ENCODE measurements at places on chromosomes 12 and 14.

DNA sequence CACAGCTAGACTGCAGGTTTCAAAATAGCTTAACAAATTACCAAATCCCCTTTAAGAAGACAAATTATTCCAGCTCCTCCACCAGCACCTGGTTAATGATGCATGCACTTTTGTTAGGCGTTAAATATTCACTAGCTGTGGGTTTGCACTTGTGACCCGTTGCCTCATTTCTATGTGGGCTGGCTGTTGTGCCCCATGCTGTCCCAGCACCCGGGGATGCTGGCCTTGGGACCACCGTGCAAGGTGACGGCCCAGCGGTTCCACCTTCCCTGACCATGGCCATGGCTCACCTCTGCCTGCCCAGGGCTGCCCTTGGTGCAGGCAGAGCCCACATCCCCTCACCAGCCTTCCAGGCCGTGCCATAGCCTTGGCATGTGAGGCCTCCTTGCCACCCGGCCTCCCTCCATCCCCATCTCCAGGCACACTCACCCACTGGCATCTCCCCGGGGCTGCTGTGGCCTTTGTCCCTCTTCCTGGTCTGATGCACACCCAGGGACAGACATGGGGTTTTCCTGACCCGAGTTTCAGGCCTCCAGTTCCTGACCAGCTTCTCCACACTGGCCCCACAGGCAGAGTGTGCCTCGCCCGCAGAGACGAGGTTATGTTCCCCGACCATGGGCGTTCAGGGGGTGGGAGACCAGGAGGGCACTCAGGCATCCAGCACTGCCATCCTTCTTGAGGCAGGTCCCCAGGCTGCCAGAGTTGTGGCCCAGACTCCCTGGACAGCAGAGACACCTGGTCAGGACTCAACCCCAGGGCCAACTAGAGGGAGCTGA is 20.3 kb upstream of the C14orf180 start:
- no peak for DNase-seq

DNA sequence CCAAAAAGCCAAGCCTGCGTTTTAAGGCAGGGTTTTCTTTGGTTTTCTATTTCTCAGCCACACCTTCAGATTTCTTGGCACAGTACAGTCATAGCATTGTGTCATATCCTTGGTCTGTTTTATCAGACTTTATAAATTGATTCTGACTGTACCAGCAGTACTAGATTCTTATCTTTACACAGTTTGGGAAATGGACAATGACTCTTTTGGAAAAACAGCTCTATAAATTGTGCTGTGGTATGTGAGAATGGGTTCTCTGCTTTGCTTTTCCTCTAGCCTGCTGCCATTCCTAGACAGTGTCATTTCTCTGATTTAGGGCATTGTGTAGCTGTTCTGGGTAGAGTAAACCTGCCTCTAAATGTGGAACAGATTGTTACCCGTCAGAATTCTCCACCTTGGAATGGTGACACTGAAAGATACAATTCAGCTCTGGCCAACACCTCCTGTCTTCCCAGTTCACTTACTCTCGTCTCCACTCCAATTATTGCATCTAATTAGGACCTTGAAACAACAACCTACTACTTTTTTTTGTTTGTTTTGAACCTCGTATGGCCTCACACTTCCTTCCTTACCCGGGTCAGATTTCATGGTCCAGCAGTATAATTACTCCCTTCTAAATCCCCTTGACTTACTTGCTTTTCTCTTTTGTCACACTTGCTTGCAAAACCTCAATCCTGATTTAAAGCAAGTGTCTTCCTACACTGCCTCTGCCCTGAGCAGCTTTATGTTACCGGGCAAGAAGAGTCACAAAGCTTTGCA is 226.3 kb downstream of the ERC1 start:
- DNase-seq, result no peak

GRCh38 chr12:119699199-119699760 is 31.3 kb downstream of the PRKAB1 start:
- DNase-seq, result no peak

DNA sequence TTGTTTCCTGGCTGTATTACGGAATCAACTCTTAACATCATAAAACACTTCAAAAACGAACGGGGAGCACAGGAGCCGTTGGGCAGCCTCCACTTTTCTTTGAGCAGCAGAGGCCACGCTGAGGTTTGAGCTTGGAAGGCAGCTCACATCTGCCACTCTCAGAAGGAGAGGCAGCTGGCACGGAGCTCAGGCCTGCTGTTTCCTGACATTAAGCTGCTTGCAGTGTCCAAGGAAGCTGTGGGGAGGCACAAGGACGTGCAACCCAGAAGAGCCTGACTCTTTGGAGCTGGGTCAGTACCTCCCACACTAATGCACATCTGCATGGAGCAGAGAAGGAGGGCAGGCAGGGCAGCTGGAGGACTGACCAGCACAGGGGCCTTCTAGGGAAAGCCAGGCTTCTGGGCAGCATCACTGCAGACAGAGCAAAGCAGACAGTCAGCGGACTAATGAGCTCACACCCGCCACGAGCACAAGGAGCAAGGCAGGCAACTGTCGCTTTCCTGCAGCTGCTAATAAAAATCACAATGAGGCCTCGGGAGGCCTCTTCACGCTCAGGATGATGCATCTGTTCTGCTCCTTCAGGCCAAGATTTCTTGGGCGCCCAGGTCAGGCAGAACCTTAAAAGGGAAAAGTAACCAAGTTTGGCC is 211.1 kb downstream of the GLT1D1 start:
- no peak for DNase-seq

DNA sequence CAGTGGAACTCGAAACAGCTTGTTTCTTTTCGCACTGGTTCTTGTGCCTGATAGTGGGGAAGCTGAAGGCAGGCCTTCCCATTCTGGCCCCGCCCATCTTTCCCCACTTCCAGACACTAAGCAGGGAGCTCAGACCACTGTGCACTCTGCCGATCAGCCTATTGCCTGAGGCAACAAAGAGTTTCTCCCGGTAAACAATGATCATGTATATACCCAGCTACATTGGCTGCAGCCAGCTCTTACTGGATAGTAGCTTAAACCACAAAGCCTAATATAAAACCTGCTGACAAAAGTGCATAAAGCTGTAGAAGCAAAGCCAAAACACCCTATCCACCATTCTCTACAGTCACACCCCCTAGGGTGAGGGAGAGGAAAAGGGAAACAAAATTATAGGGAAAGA is 24.7 kb upstream of the GLIPR1 start:
- no peak for DNase-seq

DNA sequence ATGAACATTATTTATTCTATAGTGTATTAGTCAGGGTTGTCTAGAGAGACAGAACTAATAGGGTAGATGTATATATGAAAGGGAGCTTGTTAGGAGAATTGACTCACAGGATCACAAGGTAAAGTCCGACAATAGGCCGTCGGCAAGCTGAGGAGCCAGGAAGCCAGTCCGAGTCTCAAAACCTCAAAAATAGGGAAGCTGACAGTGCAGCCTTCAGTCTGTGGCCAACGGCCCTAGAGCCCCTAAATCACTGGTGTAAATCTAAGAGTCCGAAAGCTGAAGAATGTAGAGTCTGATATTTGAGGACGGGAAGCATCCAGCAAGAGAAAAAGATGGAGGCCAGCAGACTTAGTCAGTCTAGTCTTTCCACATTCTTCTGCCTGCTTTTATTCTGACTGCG is 912.2 kb downstream of the FLRT2 start:
- no peak for DNase-seq

GRCh38 chr14:50859296-50859624 is 12.6 kb upstream of the ABHD12B start:
- DNase-seq, result no peak

DNA sequence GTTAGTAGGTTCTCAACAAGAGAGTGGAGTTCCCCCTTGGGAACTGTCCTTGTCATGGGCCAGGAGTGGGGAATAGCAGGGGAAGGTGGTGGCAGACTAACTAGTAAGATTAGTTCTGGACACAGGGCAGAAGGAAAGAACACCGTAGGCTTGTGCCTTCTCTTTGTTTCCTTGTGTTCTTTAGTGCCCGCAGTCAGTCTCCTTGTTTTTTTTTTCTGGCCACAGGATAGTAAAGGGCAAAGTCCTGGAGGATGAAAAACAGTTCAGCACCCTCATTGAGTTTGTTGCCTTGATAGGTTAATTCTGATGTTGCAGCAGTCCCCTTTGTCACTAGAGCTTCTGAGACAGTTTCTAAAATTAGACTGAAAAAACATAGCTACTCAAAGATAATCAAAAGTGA is 8.4 kb downstream of the PEX5 start:
- DNase-seq, result no peak

DNA sequence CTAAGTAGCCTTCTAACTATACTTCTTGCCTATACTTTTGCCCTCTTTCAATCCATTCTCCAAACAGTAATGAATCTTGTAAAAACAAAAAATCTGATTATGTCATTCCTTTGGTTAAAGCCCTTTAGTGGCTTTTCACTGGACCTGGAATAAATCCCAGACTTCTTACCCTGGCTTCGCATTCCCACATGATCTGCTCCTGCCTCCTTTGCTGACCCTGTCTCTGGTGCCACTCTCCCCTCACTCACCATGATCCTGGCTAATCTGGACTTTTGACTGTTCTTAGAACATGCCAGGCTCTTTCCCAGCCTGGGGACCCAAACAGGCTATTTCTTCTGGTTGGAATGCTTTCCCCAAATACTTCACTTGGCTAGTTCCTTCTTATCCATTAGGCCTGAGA is 7.9 kb downstream of the MIA2 start:
- DNase-seq, result no peak

- DNase-seq, result no peak
Measured at GRCh38 chr14:75803765-75804164, 142.7 kb downstream of the TTLL5 start.

DNA sequence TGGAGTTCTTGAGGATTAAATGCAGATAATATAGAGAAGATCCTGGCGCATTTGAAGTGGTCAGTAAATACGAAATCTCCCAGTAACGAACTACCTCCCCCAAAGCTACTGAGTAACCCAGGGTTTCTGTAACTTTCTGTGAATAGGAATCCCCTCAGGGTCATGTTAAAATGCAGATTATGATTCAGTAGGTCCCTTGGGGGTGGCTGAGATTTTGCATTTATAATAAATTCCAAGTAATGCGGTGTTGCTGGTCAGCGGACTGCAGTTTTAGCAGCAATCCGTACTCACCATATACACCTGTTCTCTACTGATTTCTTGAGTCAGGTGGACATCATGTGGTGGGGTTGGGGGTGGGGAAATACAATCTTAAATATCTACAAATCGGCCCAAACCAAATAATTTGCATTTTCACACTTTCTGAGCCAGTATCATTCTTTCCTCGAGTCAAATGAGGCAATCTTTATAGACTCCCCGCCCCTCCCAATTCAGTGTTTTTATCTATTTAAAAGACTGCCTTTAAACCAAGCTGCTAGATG is 868 bp downstream of the SPATA7 start:
- no peak for DNase-seq

- no peak for DNase-seq
Measured at GRCh38 chr12:80707126-80707829, at the start of gene MYF6. TSS of gene MYF6 (plus strand) at chr12:80707634. CDS start at chr12:80707720, 86 bp downstream.

GRCh38 chr12:90854136-90854689 is 100.8 kb downstream of the CCER1 start:
- peak; percentile 29 for DNase-seq

- no peak for DNase-seq
Measured at GRCh38 chr12:65891987-65892481, 67.8 kb downstream of the HMGA2 start.

- DNase-seq, result peak; percentile 13
Measured at GRCh38 chr14:94386085-94387031, 2.0 kb downstream of the SERPINA1 start.

GRCh38 chr12:125023065-125023464 is 29.6 kb downstream of the BRI3BP start:
- DNase-seq, result no peak

GRCh38 chr12:111412007-111412829 is 6.5 kb downstream of the SH2B3 start:
- DNase-seq, result no peak

GRCh38 chr12:113863455-113863845 is 102.7 kb downstream of the RBM19 start:
- DNase-seq, result no peak

GRCh38 chr12:56104815-56105608 is 653 bp downstream of the PA2G4 start:
- no peak for DNase-seq

DNA sequence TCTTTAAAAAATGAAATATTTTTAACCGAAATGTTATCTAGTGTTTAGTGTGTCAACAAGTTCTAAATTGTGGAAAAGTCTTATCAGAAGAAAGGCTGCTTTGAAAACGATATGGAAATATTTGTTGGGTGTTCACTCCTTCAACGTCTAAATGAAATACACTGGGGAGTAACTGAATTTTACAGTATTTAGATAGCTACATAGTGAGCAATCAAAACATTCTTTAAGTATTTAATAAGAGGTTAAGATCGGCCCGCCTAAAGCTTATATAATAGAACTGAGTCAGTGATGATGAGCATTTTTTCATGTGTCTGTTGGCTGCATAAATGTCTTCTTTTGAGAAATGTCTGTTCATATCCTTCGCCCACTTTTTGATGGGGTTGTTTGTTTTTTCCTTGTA is 228.3 kb downstream of the RAD51B start:
- DNase-seq, result no peak

DNA sequence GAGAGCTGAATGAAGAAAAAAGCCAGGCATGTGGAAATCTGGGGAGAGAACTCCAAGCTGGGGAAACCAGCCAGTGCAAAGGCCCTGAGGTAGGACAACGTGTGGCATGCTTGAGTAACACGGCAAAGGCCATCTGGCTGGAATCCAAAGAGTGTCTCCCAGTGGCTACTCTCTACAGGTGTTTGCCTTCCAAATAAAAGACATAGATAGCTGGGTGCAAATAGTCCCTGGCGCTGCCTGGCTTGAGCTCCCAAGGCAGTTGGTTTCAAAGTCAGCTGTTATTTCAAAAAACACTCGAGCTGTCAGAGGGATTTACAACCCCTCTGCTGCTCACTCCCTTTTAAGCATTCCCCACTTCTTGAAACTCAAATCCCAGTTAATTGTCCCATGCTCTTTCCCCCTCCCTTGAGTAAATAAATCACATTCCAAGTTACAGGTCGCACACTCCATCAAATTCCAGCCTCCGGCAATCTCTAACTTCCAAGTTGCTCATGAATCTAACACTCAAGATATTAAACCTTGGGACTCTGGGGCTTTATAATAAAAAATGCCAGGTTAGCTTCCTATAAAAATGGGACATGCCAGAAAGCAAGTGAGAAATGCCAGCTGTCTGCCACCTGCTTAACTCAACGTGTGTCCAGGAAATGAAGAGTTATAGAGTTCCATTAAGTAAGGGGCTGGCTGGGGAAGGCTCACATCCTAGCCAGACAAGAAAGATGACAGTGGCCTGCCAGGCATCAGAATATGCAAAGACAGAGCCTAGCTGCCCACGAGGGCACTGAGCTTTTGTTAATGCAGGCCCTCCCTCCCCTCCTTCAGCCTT is 133.6 kb upstream of the NOS1 start:
- peak; percentile 94 for DNase-seq

DNA sequence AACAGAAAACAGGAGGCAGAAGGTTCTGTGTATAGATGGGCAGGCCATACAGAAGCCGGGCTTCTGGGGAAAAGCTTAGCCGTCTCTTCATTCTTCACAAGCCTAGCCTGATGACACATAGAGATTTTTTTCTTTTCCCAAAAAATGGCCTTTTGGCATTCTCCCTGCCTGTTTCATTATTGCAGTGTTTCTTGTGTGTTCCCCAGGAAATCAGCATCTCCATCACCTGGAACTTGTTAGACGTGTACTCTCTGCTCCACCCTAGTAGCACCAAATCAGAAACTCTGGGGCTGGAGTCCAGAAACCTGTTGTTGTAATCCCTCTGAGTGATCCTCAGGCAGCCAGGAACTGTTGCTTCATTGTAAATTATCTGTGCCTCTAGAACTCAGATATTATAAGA is 388.1 kb downstream of the CCDC91 start:
- no peak for DNase-seq

- no peak for DNase-seq
Measured at GRCh38 chr12:23493672-23494071, 455.8 kb downstream of the SOX5 start.
